ENCODE measurements at places on chromosomes 16 and 17.

DNA sequence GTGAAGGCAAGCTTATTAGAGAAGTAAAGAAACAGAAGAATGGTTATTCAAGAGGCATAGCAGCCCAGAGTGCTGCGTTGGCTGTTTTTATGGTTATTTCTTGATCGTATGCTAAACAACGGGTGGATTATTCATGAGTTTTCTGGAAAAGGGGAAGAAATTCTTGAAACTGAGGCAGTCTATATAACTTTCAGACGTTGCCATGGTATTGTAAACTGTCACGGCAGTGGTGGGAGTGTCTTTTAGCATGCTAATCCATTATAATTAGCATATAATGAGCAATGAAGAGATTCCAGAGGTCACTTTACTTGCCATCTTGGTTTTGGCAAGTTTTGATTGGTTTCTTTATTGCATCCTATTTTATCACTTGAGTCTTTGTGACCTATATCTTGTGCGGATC, 17.4 kb upstream of the MILR1 start:
- DNase-seq = no peak

GRCh38 chr16:66714654-66715307, 18.2 kb upstream of the CMTM4 start:
- no peak for DNase-seq

DNA sequence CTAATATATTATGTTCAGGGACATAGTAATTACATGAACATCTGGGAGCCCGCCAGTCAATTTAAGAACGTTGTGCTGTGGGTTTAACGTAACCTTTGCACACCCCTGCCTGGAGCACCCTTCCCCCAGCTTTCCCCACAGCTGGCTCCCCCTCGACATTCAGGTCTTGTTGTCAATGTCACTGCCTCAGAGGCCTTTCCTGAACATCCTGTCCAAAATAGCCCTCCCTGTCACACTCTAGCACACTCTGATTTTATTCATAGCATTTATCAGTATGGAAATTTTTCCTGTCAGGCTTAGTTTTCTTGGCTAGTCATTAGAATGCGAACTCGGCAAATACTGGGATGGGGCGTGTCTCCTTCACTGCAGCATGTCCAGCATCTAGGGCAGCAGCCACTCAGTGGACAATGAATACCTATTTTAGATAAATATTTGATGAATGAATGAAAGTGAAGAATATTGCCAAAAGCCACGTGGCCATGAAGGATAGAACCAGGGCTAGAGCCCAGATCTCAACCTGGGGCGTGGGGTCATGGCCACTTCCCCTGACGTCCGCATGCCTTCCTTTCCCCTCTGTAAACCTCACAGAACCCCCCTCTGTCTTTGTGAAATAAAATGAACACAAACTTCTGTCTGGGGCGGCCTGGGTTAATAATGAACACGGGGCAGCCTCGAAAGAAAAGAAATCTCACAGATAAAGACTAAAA, 10.5 kb downstream of the PIK3R6 start:
- DNase-seq = no peak

DNA sequence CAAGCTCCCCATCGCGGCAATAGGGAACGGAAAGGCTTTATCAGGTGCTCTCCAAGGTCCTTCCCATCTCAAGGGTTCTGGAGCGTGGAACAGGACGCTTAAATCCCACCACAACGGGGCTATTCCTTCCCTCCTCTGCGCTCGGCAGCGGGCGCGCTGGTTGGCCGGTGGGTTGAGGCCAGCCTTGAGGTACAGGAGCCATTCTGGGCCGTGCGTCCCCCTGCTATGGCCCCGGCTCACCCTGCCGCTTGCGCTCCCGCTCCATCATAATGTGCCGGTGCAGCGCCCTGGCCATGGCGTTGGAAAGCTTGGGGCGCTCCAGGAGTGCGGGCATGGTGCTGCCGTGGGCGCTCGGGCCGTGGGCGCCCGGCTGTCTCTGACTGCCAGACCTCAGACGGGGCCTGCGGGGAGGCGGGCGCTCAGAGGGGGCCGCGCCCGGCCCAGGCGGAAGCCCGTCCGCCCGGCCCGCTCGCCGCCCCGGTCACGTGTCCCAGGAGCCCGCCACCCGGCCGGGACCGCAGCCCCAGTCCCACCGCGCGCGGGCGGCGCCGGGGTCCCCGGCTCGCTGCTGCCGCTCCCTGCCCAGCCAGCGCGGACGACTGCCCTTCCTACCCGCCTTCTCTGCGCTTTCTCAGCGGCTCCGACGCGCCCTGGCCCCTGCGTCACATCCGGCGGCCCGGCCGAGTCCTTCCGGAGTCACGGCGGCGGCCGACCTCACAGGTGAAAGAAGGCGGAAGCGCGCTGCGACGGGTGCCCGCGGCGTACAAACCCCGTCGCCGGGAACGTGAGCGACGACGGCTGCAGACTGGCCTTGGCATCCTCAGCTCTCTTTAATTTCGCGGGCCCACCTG, at the start of gene GPS2:
GPS2 (minus strand) TSS at position 642 of the 851 bp plus-strand sequence; CDS start at position 334, 308 bp downstream.
- DNase-seq = peak; percentile 95

- DNase-seq = peak; percentile 54
Observed at GRCh38 chr16:68069511-68070248, 15.5 kb upstream of the NFATC3 start.

GRCh38 chr16:46717692-46718091, 28.2 kb downstream of the ORC6 start:
- no peak for DNase-seq

GRCh38 chr17:69608808-69609472, 194.4 kb downstream of the MAP2K6 start:
- no peak for DNase-seq

GRCh38 chr17:29126268-29126930, 53.8 kb downstream of the MYO18A start:
- no peak for DNase-seq

- no peak for DNase-seq
Observed at GRCh38 chr16:25895380-25895779, 203.6 kb downstream of the HS3ST4 start.

- DNase-seq = no peak
Observed at GRCh38 chr17:7019839-7020519, 2.9 kb upstream of the BCL6B start.

DNA sequence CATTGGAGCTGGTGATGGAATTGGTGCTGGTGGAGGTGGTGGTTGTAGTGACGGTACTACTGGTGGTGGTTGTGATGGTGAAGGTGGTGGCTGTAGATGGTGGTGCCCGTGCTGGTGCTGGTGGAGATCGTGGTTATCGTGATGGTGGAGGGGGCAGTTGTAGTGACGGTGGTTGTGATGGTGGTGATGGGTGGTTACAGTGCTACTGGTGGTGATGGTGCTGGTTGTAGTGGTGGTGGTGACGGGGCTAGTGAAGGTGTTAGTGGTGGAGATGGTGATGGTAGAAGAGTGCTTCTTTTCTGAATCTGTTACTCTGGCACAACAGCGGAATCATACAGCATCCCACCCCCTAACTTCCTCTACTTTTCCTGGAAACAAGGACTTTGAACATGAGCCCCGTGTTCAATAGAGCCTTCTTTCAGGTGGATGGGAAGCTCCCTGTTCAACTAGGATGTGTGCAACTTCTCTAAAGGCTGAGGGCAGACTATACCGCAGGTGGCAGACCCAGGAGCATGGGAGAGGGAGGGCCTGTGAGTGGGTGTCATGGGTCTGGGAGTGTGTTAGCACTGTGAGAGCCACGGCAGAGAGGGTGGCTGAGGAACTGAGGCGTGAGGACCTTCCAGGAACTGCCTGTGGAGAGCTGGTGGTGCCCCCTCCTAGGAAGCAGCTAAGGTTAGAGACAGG, 8.2 kb downstream of the TBX21 start:
- DNase-seq = no peak

DNA sequence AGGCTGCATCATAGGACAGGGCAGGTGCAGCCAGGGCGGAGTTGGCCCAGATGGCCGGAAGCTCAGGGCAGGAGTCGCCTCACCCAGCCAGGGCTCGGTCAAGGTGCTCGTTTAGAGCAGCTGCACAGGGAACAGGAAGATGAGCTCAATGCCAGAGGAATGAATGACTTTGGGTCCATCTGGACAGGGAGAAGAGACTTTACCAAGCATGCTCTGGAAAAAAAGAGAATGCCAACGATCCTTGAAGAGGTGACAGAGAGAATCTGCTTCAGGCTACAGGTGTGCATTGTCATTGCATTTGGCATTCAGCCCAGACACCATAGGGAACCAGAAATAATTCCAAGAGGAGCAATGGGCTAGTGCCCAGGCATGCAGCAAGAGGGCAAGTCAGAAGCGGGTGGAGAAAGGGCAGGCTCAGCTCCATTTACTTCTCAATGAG, 6.7 kb upstream of the MPP3 start:
- DNase-seq = no peak

DNA sequence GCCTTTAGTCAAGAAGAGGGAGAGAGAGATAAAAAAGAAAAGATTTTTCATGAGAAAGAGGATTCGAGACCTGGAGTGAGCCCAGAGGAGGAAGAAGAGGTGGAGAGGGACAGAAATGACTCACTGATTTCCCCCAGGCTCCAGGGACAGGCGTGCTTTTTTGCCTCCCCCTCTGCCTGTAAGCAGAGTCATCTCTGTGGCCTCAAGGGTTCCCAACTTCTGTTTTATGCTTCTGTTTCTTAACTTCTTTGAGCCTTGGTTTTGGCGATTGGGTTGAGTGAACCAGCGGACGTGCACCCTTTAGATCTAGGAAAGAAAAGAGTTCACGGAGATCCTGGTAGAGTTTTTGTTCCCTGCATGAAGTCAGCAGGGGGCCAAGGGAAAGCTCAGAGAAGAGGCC, 147.9 kb upstream of the NOL11 start:
- no peak for DNase-seq

DNA sequence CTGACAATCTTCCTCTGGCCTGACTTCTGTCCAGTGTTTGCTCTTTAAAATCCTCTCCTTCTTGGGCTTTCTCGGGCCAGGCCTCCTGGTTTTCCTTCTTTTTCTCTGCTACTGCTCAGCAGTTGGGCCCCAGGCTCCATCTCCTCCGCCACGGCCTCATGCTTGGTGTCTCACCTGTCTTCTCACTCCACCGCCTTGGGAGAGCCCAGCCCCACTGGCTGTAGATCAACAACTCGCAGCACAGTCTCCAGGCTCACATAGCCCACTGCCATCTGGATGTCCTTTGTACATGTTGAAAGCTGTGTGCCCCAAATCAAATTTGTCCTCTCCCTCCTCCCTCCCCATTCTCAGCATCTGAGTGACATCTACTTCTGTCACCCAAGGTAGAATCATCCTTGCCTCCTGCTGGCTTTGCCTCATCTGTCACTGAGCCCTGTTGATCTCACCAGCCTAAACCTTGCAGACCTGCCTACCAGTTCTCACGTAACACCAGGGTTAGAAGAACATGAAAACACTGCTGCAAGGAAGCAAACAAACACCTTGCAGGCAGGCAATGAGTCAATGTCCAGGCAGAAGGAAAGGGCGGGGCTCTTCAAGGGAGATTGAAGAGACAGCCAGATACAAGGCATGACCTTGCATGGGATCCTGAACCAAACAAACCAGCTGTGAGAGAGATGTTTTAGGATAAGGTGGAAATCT, 103.2 kb upstream of the SMURF2 start:
- no peak for DNase-seq

DNA sequence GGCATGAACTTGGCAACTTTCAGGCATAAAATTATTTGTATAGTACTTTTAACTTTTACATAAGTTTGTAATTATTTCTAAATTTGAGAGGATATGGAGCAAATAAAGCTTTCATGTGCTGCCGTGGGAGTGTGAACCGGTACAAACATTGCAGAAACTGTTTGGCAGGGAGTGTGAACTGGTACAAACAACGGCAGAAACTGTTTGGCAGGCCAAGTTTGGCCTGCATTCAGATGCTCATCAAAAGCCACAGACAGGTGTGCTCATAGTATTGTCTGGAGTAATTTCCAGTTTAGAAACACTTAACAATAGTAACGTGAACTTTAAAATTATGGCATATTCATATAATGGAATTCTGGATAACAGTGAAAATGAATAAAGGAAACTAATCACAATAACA, 73.8 kb upstream of the ATP2A3 start:
- no peak for DNase-seq

- no peak for DNase-seq
Observed at GRCh38 chr16:48605518-48606110, 4.4 kb downstream of the N4BP1 start.

DNA sequence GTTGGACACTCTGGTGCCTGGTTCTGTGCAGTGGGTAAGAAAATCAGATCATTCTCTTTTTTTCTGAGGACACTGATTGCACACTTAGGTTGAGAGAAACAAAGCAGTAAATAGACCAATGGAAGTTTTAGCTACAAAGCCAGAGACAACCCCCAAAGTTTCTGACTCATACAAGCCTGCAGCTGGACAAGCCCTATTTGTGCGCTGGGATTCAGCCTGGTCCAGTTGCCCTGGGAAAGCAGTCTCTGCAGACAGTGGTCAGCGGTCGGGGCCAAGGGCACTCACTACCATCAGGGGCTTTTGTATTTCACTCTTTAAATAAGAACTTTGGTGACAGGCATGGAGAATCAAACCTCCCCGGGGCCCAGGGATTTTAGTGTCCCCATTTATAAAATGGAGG, 6.0 kb upstream of the RHBDL3 start:
- DNase-seq = no peak
